ENCODE measurements at places on chromosomes 4 and X.
A peak's percentile ranks its signal among the peaks of the same experiment; 100 is the strongest.

DNA sequence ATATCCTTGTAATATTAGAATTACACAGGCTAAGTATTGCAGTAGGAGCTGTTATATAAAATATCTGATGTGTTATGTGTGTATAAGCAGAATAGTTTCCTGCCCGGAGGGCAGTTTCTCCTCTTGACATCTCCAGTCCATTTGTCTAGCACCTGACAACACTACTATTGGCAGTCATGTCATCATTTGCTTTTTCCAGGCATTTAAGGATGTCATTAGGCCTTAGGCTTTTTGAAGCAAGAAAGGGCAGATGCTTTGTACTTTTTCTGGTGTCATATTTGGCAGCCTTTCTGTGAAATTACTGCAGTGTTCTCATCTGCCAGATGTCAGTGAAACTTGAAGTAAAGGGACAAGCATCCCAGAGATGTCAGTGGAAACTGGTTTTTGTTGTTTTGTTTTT lies 2017.6 kb upstream of the IGFBP7 start:
- no peak for DNase-seq

DNA sequence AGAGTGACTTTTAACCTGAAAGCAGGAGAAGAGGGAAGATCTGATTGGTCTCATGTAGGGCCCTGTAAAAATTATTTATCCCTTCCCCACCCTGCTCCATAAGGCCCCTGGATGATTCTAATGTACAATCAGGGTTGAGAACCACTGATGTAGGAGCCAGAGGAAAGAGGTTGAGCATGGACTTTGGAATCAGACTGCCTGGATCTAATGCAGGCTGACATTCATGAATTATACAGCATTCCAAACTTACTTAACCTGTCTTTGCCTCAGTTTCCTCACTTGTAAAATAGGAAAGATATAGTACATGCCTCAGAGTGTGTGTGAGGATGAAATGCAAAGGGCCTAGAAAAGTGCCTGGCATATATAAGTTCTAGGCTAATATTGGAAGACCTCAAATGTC lies 47.0 kb downstream of the STX18 start:
- no peak for DNase-seq

DNA sequence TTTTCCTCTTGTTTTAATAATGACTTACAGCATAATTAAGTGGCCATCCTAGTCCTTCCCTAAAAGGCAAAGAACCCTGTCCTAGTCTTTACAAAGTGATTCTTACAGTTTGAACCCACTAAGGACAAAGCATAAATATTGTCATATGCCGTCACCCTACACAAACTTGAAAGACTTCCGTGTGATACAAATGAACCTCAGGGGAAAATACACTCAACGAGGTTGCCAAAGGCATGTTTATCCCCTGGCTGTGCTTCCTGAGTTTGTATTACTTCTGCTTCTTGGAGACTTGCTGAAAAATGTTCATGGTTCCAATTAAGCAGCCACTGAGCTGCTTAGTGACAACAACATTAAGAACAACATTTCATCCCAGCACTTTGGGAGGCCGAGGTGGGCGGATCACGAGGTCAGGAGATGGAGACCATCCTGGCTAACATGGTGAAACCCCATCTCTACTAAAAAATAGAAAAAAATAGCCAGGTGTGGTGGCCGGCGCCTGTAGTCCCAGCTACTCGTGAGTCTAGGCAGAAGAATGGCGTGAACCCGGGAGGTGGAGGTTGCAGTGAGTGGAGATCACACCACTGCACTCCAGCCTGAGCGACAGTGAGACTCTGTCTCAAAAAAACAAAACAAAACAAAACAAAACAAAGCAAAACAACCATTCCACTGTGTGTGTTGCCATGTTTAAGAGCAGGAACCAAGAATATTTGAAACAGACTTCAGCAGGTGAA lies 16.2 kb downstream of the RASSF6 start:
- no peak for DNase-seq

DNA sequence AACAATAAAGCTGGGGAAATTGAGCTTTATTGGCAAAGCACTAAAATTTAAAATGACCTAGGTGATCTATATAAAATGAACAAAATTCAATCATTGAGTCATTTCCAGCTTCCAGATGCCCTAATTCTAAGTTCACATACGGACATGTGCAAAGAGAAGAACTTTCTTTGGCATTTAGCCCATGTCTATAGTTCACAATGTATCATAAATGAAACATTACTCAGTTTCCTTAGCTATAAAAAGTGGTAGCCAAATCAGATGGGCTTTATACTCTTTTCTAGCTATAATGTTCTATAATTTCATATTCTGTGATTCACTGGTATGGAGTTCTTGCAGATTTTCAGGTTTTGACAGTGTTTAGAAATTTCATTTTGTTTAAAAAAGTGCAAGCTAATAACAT lies 327.4 kb downstream of the KCTD8 start:
- no peak for DNase-seq

DNA sequence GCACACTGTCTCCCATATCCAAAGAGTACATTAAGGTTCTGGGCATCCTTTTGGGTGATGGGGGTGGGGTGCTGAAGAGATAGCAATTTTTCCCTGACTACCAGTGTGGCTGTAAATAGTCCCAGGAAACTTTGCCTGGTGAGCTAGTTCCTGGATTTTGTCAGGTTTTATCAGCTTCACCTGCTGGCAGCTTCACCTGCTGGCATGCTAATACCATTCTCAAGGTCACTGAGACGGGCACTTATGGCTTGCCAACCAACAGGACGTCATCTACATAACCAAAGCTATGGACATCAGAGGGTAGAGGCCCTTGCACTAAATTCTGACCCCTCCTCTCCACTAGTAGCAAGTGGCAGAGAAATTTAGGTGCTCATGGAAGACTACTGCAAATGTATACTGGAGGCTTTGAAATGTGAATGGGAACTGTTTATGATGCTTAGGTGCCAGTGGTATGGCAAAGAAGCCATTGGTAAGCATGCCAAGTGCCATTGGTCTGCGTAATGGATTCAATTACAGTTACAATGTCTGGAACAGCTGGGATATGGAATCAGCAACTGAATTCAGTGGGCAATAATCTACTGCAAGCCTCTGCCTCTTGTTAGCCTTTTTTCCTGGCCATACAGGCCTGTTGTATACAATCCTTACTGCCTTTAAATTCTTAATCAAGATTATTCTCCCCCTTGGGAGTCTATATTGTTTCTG lies 71.6 kb upstream of the SH3RF1 start:
- no peak for DNase-seq

- no peak for DNase-seq
Observed at GRCh38 chrX:41024755-41025154, 60.5 kb upstream of the USP9X start.

DNA sequence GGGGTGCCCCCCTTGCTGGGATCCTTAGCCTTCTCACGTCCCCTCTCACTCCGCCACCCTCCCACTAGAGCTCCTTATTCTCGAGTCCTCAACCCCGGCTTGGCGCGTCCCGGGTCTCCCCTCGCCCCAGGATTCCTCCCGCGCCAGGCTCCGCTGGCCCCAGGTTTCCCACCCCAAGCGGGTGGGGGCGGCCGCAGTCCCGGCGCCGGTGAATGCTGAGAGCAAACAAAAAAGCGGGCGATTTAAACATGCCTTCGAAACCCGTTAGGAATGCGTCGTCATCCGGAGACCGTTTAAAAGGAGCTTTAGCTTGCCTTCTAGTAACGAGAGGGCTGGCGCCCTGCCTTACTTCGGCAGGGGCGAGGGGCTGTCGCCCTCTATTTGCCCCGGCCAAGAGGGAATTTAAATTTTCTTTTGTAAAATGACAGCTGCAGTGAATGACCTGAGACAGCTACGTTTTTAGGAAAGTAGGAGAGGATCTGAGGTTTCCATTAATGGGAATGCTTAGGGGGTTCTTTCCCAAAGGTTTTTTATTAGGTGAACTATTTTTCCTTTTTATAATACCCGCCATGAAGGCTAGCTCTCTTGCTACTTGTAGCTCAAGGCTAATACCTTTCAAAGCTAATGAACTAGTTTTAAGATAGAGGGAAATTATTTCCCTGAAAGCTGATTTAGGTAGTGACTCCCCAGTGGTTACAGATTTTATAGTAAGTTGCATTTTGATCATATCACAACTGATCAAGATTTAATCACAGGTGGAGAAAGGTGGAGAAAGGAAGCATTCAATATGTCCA lies 3.1 kb downstream of the JADE1 start:
- DNase-seq, result peak; percentile 56

DNA sequence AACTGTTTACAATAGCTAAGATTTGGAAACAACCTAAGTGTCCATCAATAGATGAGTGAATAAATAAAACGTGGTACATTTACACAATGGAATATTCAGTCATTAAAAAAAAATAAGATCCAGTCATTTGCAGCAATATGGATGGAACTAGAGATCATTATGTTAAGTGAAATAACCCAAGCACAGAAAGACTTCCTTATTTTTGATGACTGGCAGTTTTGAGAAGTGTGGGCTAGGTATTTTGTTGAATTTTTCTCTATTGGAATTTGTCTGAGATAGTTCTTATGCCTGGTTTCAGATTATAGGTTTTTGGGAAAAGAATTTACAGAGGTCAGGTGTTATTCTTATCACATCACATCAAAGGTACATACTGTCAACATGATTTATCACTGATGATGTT lies 293.8 kb upstream of the ARSJ start:
- DNase-seq, result no peak

- no peak for DNase-seq
Observed at GRCh38 chr4:80540349-80540748, 204.8 kb downstream of the CFAP299 start.

DNA sequence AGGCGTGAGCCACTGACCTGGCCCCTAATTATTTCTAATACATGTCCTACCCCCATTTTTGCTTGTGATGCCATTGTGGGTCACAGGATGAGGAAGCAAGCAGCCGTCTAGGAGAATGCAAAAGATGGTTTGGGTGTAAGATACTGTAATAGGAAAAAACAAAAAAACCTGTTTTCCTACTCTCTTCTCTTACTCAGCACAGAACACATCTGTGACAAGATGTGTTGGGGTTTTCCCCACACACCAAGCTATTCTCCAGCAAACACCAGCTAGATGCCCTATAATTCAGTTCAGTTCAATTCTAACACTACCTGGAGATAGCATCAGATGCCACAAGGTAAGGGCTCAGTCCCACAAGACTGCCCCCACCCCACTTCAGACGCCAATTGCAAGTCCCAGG lies 15.3 kb upstream of the HPRT1 start:
- DNase-seq, result no peak

DNA sequence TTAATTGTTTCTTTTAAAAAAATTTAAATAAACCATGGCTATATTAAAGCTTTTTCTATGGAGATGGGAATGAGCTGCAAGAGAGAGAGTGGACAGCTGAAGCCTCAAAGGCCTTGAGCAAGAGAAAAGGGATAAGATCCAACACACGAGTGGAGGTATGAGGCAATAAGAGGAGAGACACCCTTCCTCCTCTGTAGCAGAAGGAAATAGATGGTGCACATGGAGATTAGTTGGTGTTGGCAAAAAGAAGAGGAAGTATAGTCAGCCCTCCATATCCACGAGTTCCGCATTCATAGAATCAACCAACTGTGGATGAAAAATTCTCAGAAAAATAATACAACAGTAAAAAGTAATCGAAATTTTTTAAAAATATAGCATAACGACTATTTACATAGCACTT lies 3.2 kb downstream of the CXorf38 start:
- DNase-seq, result no peak

DNA sequence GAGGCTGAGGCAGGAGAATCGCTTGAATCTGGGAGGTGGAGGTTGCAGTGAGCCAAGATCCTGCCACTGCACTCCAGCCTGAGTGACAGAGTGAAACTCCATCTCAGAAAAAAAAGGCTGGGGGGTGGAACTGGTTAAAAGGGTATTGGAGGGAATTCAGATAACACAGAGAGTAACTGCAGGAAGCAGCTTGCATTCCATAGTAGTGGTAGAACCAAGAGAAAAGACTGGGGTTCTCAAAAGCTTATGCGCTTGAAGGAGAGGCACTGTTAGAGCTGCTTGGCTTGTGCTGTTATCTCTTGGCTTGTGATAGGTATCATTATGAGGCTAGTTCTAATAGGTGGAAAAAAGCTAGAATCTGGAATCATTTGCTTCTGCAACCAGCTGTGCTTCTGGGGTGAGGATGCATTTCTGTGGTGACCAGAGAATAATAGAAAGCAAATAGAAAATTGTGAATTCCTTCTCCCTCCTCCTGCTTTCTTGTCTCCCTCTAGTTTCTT lies 91.2 kb upstream of the ELOVL6 start:
- DNase-seq, result no peak

- no peak for DNase-seq
Observed at GRCh38 chr4:7298619-7299009, 106.3 kb downstream of the SORCS2 start.

DNA sequence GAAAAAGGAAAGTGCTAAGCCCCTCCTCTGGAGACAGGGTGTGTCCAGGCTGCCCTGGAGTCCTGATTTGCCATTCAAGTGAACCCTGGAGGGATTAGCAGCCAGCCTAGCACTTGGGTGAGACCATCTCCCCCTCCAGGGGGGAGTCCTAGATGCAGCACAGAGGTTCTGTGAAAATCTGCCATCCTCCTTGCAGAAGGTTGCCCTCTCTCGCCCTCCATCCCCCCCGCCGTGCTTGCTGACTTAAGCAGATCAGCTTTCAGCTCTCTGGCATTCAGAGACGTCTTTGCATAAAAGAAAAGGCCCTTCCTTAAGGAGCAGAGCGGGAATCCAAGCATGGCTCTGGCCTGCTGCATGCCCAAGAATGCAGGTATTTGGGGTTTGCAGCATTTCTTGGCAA lies 102.1 kb upstream of the SCML1 start:
- no peak for DNase-seq

DNA sequence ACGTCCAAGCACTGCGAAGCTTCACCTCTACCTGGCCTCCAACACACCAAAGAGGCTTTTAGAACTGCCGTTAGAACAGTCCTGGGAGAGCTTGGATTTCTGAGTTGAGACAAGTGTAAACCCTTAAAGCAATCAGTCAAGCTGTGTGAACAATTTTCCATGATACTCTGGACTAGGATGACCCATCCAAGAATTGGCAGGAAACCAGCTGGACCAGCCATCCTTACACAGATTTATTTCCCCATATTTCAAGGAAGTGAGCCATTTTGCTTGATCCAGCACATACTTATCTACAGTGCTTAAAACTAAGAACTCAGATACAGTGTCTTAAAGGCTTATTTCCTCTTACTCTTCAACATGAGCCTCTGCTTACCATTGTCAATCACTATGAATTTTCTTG lies 340.7 kb upstream of the HS3ST1 start:
- DNase-seq, result no peak

- no peak for DNase-seq
Observed at GRCh38 chrX:7093305-7093704, 54.2 kb upstream of the STS start.

GRCh38 chrX:44596277-44596676 lies 53.6 kb upstream of the FUNDC1 start:
- no peak for DNase-seq

DNA sequence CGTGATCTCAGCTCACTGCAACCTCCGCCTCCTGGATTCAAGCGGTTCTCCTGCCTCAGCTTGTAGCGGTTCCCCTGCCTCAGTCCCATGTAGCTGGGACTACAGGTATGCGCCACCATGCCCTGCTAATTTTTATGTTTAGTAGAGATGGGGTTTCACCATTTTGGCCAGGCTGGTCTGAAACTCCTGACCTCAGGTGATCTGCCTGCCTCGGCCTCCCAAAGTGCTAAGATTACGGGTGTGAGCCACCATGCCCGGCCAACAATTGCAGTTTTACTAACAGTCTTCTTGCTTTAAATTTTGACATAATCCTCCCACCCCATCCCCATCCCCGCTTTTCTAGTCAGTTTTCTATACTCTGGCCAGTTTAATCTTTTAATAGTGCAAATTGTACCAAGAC lies 112.0 kb downstream of the CFAP299 start:
- no peak for DNase-seq

GRCh38 chrX:109889289-109890006 lies 113.5 kb upstream of the TMEM164 start:
- peak; percentile 12 for DNase-seq

GRCh38 chrX:81957318-81957717 lies 755.4 kb downstream of the SH3BGRL start:
- no peak for DNase-seq
